ENCODE measurements at places on chromosomes 4 and X.

DNA sequence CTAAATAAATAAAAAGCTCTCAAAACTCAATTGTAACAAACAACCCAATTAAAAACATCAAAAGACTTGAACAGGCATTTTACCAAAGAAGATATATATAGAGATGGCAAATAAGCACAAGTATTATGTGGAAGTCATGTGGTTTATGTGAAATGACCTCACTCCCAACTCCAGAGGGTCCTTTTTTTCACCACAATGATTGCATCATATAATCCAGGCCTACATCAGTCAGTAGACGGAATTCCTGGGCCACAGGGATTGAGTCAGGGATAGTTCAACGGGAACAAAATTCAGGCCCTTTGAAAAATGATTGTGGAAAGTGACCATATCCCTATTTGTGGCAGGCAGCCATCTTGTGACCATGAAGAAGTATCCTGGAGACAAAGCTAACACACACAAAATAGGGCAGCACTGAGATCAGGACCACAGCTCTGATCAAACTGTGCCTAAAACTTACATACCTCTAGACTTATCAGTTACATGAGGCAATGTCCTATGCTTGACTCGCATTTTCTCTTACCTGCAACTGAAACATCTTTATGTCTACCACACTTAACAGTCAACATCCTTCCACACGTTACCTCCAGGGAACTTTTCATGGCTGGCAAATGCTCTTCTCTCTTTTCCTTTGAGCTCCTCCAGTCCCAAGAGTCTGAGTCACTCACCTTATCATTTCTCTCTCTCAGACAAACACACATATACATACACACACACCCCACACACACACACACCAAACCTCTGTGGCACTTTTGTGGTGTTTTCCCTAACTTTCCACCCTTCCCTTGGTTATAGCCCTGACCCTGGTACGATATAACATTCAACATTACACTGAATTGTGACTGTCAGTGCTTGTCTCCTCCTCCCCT lies 113.5 kb downstream of the PHF8 start:
- DNase-seq: no peak

GRCh38 chr4:107874024-107874423 lies 49.3 kb downstream of the SGMS2 start:
- DNase-seq: no peak

DNA sequence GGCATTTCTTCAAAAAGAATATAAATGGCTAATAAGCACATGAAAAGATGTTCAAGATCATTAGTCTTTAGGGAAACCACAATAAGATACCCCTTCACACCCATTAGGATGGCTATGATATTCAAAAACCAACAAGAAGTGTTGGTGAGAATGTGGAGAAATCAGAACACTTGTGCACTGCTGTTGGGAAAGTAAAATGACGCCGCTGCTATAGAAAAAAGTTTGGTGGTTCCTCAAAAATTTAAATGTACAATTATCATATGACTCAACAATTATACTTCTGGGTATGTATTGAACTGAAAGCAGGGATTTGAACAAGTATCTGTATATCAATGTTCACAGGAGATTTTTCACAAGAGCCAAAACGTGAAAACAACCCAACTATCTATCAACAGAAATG lies 29.4 kb upstream of the NEUROG2 start:
- no peak for DNase-seq

DNA sequence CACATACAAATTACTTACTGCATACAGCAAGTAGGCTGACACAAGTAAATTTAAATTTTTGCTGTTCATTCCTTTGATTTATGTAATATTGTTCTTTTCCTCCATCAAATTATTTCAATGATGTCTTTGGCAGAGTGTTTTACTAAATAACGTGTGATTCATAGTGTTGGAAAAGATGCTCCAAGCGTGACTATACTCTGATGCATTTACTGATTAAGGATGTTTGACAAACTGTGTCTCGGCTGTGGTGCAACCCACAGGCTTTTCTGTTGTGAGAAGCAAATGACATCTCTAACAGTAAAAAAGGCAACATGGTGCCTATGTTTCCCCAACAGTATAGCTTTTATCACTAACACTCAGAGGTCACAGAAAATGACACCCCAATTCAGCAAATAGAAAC lies 540.9 kb downstream of the PPP4R3C start:
- DNase-seq: no peak

- no peak for DNase-seq
Observed at GRCh38 chrX:40248822-40249221, 151.1 kb upstream of the BCOR start.

- no peak for DNase-seq
Observed at GRCh38 chr4:108941904-108942430, 179.1 kb upstream of the ETNPPL start.

DNA sequence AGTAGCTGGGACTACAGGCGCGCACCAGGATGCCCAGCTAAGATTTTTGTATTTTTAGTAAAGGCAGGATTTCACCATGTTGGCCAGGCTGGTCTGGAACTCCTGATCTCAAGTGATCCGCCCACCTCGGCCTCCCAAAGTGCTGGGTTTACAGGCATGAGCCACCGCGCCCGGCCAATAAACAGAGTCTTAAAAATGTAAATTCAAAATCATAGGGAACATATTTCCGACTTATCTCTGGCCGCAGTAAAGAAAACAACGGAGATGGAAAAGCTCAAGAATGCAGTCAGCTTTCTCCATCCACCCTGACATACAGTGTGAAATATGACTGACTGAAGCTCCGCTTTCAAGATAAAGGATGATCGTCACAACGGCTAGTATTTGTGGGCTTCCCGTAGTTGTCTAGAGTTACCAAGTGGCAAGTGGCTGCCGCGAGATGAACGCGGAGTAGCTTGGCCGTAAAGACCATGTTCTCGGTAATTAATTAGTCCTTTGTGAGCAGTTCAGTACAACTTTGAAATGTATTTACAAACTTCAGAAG lies 495.1 kb upstream of the FAT1 start:
- DNase-seq: no peak

DNA sequence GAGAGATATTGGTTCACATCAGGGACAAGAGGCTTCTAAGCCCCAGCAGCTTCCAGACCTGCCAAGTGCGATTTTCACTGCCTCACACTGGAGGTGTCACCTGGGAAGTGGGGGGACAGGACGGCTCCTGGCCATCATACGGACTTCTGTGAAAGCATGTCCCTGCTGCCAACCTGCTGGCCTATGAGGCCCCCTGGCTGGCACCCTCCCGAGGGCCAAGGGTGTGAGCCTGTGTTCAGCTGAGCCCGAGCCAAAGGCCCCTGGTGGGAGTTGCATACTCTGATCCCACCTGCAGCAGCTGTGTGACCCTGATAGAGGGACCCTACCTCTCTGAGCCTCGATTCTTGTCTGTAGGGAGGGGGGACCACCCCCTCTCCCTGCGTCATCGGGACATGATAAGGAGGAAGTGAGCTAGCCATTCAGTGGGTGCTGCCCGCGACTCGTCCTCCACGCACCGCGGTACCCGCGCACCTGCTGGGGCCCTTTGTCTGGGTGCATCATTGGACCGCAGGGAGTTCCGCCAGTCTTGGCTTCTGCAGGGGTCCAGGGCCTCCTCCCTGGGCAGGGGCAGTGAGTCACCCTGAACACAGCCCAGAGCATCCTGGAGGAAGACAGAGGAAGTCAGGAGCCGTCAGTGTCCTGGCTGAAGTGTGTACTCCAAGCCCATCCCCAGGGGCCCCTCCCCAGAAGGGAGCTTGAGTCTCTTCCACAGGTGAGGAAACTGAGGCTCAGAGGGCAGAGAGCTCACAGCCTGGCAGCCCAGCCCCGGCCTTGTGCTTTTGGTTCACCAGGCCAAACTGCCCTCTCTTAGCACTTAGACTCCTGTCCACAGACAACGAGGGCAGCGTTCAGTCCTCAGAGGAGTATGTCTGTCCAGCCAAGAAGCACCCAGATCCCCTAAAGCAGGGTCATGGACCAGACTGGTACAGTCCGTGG lies 24.1 kb downstream of the C4orf50 start:
- no peak for DNase-seq

DNA sequence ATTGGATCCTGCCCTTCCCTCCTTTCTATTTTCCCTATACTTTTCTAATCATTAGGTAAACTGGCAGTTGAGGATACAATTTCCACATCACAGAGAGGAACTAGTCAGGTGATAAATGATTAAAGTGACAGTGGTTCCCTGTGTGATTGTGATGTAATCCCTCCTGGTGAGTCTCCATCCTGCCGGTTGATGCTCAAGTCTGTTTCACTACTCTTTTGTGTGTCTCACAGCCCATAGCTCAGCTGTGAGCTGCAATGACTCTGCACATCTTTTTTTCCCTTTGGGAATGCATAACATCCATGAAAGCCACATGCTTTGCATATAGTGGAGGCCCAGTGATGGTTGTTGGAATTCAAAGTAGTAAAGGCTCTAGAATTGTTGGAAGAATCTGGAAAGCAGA lies 60.4 kb downstream of the CCNI start:
- no peak for DNase-seq

GRCh38 chrX:78168065-78168464 lies 28.6 kb upstream of the TAF9B start:
- no peak for DNase-seq

GRCh38 chr4:146032234-146032860 lies 93.7 kb upstream of the ZNF827 start:
- no peak for DNase-seq

- DNase-seq: no peak
Observed at GRCh38 chr4:38562751-38563198, 101.2 kb upstream of the KLF3 start.

DNA sequence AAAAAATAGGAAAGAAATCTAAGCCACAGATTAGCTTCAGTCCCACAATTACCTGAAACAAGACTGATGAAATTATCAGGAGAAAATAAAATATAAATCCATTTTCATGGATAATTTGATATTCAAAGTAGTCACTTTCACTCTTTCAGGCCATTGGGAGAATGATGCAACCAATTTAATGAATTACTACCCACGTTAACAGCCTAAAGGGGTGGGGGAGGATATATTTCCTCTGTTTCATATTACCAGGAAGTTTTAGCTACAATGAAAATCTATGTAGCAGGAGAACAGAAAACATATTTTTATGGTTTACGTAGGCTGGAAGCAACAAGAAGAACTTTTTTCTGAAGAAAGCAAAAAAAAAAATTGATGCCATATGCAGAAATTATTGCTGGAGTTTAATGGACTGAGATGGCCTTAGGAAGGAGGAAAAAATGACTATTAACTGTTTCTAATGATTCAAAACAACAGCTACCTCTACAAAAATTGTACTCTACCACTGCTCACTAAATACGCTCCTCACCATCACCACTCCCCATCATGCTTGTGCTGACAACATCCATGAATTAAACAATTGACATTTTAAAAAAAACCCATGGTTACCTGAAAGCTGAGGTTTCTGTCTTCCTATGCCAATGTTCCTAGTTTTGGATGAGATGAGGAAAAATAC lies 100.9 kb downstream of the CXXC4 start:
- no peak for DNase-seq

DNA sequence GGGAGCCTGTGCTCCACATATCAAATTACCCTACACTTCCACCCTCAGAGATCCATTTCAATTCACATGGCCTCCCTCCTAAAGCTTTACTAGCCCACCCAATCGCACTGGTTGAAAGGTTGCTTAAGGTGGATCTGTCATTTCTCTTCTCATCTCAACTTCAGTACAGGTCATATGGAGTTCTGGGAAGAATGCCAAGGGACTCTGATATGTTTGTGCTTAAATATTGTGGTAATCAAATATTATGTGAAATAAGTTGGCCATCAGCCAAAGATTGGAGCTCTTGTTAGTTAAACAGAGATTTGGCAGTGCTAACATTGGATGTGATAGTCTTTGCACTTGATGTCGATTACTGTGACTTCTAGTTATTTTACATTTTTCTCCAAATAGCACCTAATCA lies 20.5 kb downstream of the SEPTIN6 start:
- no peak for DNase-seq

- no peak for DNase-seq
Observed at GRCh38 chr4:10102474-10103332, 13.9 kb downstream of the WDR1 start.

DNA sequence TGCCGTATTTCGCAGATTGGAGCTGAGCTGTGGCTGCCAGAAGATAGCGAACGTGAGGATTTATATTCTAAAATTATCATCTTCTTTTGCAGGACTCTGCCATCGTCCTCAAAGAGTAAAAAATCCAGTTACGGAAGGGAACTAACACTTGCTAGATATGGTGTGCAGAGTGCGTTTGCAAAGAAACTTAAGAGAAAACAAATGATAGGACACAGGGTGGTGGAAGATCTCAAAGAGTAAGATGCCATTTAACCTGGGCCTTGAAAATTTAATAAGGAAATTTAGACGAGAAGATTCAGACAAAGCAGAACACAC lies 566 bp downstream of the LARP7 start:
- DNase-seq: no peak

DNA sequence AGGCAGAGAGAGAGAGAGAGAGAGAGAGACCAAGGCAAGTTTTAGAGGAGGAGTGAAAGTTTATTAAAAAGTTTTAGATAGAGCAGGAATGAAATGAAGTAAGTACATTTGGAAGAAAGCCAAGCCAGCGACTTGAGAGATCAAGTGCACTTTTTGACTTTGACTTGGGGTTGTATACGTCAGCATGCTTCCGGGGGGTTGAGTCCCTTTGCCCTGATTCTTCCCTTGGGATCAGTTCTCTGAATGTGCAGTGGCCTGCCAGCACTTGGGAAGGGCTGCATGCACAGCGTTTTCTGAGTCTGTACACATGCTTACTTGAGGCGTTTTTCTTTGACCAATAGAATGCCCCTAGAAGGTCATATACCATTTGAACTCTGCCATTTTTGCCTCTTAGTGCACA lies 400.5 kb downstream of the PDGFC start:
- DNase-seq: no peak

- DNase-seq: no peak
Observed at GRCh38 chr4:133997436-133997835, 204.2 kb downstream of the PABPC4L start.

DNA sequence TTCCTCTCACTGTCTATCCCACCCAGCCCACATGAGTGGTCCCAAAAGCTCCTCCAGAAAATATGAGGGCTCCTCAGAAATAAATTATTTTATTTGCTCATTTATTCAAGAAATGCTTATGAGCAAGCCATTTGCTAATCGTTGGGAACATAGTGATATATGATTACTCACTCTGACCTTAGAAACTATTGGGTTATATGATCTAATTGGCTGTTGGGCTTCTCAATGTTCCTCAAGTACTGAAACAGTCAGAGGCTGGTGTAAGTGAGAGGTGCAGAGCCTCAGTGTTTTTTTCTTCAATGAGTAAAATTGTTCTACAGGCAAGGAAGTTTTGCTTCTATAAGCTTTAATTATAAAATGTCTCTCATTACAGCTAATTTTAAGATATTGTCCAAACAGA lies 893.8 kb upstream of the INTU start:
- DNase-seq: no peak

GRCh38 chr4:109184491-109184961 lies 117.9 kb downstream of the COL25A1 start:
- no peak for DNase-seq

GRCh38 chr4:86386817-86387415 lies 27.1 kb upstream of the MAPK10 start:
- DNase-seq: no peak

- no peak for DNase-seq
Observed at GRCh38 chr4:145639186-145639698, 20.1 kb downstream of the MMAA start.
